ENCODE measurements at places on chromosomes 5 and 9.
A peak's percentile ranks its signal among the peaks of the same experiment; 100 is the strongest.

DNA sequence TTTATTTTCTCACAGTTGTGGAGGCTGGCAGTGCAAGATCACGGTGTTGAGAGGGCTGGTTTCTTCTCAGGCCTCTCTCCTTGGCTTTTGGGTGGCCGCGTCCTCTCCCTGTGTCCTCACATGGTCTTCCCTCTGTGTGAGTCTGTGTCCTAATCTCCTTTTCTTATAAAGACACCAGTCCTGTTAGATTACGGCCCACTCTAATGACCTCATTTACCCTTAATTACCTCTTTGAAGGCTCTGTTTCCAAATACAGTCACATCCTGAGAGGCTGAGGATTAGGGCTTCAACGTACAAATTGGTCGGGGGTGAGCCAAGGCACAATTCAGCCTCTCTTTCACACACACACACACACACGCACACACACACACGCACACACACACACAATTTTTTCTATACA, 73.0 kb downstream of the UGCG start:
- DNase-seq = no peak

DNA sequence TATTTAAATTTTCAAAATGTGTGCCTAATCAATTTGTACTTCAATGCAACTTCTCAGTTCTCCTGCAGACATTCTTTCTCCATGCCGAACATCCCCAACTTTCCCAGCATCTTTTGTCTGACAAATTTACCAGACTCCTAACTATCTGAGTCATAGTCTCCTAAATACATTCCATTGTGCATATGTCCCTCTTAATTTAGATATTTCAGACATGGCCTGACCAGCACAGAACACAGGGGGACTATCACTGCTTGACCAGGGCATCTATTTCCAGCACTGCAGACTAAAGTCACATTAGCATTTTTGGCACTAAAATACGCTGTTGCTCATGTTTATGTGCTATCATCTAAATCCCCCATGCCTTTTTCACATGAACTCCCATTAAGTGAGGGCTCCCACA, 71.9 kb downstream of the ITGA1 start:
- peak; percentile 16 for DNase-seq

DNA sequence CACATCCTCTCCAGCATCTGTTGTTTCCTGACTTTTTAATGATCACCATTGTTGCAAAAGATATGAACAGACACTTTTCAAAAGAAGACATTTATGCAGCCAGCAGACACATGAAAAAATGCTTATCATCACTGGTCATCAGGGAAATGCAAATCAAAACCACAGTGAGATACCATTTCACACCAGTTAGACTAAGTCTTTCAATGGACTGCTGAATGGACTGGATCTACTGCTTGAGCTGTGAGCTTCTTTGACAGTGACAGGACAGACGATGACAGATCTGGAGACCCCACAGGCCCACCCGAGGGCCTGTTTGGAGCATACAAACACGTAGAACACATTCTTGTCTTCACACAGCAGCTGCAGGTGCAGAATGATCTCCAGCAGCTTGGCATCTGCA, 266.1 kb upstream of the RIOK2 start:
- DNase-seq = no peak

GRCh38 chr5:111119856-111120255, 27.7 kb downstream of the WDR36 start:
- no peak for DNase-seq

- DNase-seq = no peak
Measured at GRCh38 chr9:138011951-138012500, 134.4 kb downstream of the CACNA1B start.

DNA sequence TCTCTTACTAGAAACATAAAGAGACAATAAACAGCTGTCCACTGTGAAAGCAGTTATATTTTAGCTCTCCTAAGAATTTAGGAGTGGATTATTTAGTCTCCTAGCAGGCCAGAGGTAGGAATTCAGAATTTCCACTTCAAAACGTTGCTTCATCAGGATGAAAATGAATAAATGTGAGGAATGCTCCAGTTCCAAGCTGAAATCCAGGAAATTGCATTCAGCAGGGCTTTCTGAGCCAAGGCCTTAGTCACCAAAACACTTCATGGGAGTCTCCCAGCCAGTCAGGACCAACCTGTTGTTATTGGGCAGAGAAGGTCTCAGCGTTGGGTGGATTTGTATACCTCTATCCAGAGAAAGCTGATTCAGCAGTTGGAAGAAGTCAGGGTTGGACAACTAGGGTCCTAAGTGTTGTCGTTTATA, 1040.3 kb downstream of the TLE1 start:
- DNase-seq = peak; percentile 75

DNA sequence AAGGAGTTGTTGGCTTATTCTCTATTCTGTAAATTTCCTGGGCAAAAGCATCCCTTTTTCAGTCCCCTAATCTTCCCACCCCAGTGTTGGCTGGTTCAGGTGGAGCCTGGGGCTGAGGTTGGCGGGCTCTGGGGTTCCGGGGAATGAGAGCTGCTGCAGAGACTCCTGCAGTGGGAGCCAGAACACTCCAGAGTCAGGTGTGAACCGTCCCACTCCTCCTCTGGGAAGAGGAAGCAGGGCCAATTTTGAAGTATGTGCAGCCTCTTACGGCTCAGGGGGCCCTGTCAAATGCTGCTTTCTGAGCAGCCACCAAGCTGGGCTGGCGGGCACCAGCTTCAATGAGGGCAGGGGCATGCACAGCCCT, 42.8 kb downstream of the JADE2 start:
- DNase-seq = no peak

DNA sequence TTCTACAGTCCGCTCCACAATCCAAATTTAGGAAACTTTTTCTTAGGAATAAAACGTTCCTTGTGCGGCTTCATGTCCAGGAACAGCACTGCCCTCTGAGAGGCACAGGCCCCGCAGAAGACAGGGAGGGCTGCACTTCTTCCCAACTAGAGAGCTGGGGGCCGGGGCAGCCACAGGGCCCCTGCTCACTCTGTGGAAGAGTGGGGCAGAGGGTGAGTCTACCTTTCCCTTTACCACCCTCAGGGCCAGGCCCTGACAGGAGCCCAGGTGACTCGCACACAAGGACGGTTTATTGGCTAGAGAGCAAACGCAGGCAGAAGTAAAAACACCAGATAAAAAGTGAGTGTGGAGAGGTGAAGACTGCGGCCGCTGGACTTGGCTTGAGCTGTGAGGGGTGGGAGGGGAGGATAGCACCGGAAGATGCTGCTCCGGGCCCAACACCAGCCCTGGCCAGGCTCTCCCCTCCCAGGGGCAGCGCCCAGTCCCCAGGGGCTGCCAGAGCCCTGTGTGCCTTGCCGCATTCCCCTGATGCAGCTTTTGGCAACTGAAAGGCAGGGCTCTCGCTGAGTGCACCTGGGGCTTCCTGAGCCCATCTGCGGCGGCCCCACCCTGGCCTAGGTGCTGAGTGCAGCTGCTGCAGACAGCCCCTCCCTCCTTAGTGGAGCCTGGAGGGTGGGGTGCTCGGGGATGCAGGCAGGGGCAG, 20.2 kb downstream of the SH3GLB2 start:
- peak; percentile 34 for DNase-seq

- DNase-seq = peak; percentile 4
Measured at GRCh38 chr9:24620741-24621140, 75.0 kb upstream of the IZUMO3 start.

DNA sequence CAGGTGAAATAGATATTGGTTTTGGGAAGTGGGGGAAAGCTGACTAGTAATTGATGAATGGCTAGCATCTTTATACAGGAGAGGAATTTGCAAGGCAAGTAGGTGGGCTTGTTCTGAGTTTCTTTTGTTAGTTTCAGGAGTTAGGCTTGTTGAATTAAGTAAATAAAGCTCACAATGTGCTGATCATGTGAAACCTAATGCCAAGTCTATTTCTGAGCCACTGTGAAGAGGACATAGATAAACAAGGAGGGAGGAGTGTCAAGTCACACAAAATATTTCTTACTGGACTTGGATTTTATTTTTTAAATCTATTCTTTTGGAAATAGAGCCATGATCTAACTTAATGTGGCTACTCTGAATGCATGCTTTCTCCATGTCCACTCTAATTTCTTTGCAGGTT, 19.9 kb downstream of the GDA start:
- DNase-seq = no peak

DNA sequence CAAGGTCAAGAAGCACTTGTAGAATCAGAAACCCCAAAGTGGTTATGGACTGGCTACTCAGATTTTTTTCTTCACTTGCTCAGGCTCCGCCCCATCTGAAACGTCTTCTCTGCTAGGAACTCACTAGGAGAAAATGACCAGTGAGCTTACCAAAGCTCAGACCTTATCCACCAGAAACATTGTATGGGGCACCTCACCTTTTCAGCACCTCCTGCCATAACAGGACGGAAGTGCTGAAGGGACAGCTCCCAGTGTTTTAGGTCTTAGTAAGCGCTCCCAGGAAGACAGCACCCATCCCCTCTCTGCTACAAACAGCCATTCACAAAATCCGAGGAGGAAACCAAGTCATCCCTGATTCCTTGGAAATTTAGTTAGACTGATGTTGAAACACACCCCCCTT, 1.2 kb upstream of the GABRA1 start:
- DNase-seq = peak; percentile 57

DNA sequence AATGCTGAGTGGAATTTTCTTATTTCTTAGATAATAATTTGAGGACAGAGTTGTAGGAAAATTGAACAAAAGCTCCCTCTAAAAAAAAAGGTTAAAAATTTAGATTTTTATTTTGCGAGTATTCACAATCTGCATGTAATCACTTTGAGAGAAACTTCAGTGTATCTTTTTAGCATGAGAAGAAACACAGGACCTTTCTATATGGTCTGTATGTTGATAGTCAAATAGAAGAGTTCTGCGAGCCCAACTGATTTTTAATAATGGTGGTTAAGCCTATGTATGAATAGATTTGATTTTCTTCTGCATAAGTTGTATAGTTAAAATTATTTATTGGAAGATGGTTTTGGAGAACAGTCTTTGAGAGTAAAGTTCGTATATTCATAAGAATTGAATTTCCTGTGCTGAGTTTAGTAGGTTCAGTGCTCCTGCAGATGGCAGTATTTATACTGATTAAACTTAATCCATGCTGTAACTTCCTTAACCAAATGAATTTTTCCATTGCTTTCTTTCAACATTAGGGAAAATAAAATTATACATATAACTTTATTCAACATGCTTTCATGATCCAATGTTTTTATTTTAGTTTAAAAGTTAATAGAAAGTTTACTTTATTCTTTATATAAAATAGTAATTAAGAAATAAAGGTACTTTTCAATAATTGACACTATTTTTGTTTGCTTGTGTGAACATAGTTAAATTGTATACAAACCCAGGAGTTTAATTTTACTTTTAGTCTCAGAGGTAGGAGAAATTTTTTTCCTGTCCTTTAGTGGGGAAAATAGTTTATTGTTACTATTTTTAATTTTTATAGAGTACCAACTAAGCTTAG, 19.6 kb downstream of the TCERG1 start:
- DNase-seq = peak; percentile 19

- DNase-seq = no peak
Measured at GRCh38 chr9:92660266-92660665, 9.7 kb downstream of the IPPK start.
